ENCODE measurements at places on chromosomes 12 and 14.

GRCh38 chr12:123767613-123768012 lies 5.5 kb downstream of the DNAH10 start:
- DNase-seq: no peak

DNA sequence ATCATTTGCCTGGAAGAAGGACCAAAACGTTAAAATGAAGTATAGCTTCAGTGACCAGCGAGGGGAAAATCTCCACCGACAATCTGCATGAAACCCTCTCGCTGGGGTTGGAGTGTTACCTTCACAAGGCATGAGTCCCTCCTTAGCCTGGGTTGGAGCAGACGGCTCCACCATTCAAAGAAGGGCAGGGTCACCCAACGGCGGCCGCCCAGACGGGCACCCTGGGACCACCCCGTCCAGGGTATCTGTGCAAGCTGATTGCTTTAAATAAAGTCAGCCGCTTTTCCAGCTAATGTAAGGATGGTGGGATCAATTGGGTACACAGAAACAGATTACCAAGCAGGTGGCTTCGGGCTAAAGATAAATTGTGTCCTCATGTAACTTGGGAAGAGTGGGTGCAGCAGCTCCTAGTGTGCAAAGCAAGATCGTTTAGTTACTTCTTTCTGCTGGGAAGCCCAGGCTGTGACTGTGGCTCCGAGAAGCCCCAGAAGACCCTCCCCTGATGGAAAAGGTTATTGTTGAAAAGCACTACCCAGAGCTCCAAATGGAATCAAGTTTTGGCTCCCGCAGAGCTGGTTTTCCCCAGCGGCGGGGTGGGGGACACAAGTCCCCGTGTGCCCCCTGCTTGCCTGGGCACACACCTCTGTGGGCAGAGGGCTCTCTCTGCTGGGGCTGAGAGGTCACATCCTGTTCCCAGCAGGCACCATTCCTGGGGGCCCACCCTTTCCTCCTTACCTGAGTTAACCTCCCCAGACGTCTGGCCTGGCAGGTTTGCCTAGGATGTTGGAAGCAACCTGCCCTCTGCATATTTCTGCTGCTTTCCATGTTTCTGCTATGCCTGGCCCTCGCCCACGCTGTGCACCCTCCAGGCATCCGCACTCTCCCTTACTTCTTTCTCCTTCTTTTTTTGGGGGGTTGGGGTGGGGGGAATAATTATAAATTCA lies 318.6 kb upstream of the DIO3 start:
- no peak for DNase-seq

DNA sequence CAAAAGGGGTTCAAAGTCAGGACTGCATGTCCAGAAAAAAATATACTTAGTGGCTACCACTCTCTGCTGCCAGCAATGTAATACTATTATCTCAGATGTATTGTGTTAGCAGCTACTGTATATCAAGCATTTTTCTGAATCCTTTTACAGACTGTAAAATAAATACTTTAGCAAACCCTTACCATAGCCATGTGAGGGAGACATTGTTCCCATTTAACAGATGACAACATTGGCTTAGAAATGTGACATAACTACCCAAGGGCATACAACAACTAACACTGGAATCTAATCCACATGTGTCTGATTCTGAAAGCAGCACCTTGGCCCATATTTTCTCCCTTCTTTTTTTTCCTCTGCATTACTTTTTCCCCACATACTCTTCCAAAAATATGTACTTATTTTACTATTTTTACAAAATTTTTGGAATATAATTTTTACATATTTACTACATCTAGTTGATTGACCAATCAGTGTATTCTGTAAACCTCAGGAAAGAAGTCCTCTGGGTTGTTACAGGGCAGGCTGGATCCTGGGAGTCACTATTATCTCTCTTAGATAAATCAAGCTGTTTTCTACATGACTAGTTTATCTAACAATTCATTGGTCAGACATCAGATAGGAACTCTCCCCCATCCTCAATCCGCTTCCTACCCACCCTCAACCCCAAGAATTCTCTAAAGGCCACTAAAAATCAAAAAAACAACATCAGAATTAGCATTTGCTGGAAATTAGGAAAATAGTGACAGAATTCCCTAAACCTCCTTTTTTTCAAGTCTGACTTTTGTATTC lies 154.1 kb downstream of the BTG1 start:
- DNase-seq: no peak

- DNase-seq: no peak
Measured at GRCh38 chr12:43406801-43407200, 145.2 kb downstream of the ADAMTS20 start.

- no peak for DNase-seq
Measured at GRCh38 chr12:3976351-3976938, 103.2 kb upstream of the PARP11 start.

- no peak for DNase-seq
Measured at GRCh38 chr12:132335179-132335756, 5.9 kb upstream of the GALNT9 start.

- DNase-seq: no peak
Measured at GRCh38 chr14:82060219-82060618, 526.6 kb upstream of the SEL1L start.

GRCh38 chr12:50621399-50622300 lies 116.9 kb downstream of the DIP2B start:
- no peak for DNase-seq

- DNase-seq: no peak
Measured at GRCh38 chr14:31400031-31400638, 20.2 kb downstream of the HEATR5A start.

- DNase-seq: no peak
Measured at GRCh38 chr14:58805605-58806409, 168.0 kb downstream of the DACT1 start.

DNA sequence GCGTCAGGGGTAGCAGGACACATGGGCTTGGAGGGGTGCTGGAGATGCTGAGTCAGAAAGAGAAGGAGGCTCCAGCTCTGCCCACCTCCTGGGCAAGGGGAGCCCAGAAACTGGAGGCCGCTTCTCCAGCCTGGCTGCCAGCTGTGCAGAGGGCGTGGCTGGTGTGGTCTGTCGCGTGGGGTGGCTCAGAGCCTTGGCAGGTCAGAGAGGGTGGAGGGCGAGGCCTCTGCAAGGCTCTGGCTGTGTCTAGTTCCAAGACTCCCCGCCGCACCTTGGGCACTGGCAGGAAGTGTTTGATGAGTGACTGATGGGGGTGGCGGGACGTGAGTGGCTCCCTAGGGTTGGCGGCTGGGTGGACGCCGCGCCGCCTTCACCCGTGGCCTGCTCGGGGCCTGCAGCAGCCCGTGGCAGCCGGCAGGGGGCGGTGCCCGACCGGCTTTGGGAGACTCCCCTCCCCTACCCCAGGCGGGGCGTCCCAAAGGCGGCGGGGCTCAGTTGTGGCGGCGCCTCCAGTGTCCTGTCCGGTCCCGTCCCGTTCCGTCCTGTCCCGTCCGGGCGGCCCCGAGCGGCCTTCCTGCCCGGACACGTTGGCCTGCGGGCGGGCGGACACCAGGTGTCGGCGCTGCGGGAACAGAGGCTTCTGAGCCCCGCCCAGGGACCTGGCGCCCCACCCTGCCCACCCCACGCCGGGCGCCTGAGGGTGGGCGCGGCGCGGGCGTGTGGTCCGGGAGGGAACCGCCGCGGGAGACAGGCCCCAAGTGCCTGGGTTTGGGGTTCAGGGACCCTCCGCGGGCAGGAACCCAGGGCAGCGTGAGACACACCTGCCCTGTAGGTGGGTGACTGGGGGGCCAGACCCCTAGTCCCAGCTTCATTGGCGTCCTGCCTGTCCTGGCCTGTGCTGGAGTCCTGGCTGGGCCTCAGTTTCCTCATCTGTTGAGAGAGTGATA lies 39.7 kb downstream of the KRT80 start:
- no peak for DNase-seq

DNA sequence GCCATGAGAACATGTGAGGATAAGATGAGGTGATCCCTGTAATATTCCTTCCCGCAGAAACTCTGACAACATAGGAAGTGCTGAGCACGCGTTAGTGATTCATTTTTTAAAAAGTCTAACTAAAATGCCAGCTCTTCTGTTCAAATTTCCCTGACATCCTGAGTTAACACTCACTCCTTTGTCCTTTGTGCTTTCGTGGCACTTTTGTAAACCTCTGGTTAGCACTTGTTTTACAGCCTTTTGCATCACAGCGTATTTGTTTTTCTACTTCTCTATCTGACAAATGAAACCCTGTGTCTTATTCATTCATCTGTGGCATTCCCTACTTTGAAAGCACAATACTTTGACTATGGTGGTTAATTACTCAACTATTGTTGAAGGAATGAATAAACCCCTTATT lies 313.6 kb downstream of the NUAK1 start:
- DNase-seq: no peak

GRCh38 chr14:22334627-22335026 lies 254.4 kb downstream of the DAD1 start:
- DNase-seq: no peak

Data from AG04449 (cell line).